NCI-H510A (cell line): ENCODE measurements at places on chromosomes 1 and 21.

GRCh38 chr1:21020151-21020550, 156.5 kb downstream of the EIF4G3 start:
- DNase-seq = no peak

DNA sequence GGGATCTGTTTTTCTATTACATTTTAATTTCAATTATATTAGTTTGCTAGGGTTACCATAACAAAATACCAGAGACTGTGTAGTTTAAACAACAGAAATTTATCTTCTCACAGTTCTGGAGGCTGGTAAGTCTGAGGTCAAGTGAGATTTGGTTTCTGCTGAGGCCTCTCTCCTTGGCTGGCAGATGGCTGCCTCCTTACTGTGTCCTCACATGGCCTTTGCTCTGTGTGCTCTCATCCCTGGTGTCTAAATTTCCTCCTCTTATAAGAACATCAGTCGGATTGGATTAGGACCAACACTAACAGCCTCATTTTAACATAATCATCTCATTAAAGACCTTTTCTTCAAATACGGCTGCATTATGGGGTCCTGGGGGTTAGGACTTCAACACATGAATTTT, 195.2 kb upstream of the CHODL start:
- no peak for DNase-seq

GRCh38 chr1:203343956-203344754, 6.8 kb downstream of the FMOD start:
- DNase-seq = no peak

- DNase-seq = no peak
Observed at GRCh38 chr1:193538680-193539079, 352.3 kb upstream of the B3GALT2 start.

DNA sequence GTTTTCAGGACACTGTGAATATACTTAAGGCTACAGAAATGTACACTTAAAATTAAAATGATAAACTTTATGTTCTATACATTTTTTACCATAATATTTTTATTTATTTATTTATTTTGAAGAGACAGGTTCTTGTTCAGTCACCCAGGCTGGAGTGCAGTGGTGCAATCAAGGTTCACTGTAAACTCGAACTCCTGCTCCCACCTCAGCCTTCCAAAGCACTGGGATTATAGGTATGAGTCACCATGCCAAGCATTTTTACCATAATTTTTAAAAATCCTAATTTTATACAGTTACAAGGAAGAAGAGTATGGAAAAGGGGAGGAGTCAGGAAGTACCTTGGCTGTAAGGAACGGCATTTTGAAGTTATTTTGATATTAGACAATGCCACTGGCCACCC, 23.6 kb upstream of the ANGPTL3 start:
- DNase-seq = no peak

GRCh38 chr1:21323091-21323490, 32.8 kb upstream of the ECE1 start:
- DNase-seq = no peak

DNA sequence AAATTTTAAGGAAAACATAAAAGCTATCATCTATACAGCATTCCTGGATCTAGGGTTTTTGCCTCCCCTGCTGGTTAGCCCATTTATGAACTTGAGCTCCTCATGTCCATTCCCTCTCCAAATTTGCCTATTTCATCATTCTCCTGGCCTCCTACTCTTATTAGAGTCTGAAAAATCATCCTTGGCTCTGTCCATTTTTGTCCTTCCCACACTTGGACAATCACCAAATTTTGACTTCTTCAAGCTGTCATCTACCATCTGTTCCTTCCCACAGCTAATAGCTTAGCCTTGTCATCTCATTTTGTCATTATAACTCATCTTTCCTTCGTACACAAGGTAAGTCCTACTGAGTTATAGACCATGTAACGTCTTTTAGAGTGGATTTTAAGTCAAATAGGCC, 2.2 kb upstream of the HENMT1 start:
- no peak for DNase-seq

GRCh38 chr1:24139841-24140425, 3.0 kb downstream of the IL22RA1 start:
- DNase-seq = no peak

- DNase-seq = no peak
Observed at GRCh38 chr1:27011058-27011764, 1.4 kb downstream of the TENT5B start.

- DNase-seq = no peak
Observed at GRCh38 chr1:7300893-7301663, 470.0 kb upstream of the VAMP3 start.

- no peak for DNase-seq
Observed at GRCh38 chr1:160519642-160520435, 3.2 kb downstream of the SLAMF6 start.

- no peak for DNase-seq
Observed at GRCh38 chr1:96481409-96481808, 240.2 kb upstream of the PTBP2 start.

DNA sequence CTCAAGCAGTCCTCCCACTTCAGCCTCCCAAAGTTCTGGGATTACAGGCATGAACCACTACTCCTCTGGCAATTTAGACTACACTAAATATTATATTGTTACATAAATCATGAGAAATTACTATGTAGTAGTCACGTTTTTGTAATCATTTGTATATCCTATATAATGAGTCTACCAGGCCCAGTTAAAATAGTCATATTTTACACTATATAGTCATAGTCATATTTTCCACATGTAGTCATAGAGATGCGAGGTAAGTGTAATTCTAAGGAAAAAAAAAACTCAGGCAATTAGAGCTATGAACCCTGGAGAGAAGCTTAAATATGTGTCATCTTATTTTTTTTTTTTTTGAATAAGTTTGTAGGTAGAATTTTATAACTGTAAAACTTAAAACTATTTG, 90.0 kb downstream of the FNBP1L start:
- DNase-seq = no peak

DNA sequence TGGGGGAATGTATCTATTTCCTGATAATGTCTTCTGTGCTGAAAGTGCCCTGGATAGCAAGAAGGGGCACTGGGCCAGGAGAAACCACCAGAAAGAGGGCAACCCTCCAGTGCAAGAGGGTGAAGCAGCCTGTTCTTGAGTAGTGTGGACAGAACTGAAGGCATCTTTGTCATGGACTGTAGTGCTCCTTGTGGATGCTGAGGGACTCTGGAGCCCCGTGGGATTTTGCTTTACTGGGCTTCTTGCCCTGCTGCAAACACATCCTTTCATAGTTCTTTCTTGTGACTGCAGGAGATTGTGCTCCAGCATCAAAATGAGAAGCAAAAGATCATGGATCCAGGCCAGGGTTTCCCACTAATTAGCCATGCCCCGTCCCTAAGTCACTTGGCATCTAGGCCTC, 300.6 kb downstream of the ZNF326 start:
- no peak for DNase-seq

DNA sequence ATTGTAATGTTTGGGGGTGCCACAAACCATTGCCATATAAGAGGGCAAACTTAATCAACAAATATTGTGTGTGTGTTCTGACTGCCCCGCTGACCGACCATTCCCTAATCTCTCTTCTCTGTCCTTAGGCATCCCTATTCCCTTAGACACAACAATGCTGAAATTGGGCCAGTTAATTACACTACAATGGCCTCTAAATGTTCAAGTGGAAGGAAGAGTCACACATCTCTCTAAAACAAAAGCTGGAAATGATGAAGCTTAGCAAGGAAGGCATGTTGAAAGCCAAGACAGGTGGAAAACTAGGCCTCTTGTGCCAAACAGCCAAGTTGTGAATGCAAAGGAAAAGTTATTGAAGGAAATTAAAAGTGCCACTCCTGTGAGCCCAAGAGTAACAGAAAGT, 30.2 kb downstream of the LTN1 start:
- DNase-seq = no peak

DNA sequence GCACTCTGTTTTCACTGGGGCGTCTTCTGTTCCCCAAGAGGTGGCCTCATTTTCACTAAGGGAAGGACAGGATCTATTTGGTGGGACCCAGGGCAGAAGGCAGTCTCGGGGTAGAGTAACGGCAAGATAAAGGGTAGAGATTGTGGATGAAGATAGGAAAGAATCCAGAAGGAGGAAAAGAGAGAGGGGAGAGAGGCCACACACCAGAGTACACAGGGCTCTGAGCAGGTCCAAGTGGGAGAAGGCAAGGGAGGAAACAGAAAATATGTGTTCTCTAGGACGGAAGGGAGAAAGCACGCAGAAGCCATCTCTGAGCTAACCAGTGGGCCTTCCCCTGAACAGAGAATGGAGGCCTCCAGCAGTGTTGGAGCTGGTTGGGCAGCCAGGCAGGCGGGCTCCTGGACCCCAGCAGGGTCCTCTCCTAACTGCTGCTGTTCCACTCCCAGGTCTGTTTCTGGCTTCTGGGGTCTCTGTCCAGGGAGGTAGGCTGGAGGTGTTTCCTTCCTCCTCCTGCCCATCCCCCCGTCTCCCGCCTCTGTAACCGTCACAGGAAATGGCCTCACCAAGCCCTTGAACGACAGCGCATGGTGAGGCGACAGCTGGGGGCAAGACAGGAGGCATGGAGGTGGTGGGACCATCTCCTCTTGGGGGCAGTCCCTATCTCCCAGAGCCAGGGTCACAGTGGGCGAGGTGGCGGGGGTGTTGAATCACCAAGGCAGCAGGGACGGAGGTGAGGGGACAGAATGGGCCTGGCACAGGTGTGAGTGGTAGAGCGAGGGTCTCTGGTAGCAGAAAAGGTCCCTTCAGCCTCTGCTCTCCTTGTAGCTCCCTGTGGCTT, 649 bp downstream of the PTPN7 start:
- DNase-seq = no peak

GRCh38 chr1:8910914-8911313, 32.4 kb upstream of the ENO1 start:
- DNase-seq = peak; percentile 80

DNA sequence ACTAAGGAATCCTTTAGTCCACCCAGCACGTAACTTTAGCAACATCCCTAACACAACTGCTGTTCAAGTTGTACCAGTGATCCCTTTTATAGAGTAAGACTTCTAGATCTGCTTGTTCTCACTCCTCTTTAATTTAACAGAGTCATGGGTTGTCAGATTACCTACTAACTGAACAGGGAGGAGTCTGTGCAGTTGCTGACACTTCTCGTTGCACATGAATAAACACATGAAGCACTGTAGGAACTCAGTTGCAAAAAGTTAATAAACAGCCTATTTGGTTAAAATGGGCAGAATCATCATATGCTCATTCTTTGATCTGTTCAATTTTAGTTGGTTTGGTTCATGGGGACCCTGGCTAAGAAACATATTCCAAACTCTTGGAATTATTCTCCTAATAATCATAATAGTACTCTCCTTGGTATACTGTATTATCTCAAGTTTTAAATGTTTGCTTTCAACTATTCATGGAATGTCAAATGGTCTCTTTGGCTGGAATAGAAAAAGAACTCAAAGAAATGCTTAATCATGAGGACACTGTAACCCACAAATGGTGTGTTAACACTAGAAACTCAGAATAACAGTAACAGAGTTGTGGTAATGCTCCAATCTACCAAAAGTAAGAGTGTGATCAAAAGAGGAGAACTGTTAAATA, 15.6 kb downstream of the PLPPR5 start:
- no peak for DNase-seq

DNA sequence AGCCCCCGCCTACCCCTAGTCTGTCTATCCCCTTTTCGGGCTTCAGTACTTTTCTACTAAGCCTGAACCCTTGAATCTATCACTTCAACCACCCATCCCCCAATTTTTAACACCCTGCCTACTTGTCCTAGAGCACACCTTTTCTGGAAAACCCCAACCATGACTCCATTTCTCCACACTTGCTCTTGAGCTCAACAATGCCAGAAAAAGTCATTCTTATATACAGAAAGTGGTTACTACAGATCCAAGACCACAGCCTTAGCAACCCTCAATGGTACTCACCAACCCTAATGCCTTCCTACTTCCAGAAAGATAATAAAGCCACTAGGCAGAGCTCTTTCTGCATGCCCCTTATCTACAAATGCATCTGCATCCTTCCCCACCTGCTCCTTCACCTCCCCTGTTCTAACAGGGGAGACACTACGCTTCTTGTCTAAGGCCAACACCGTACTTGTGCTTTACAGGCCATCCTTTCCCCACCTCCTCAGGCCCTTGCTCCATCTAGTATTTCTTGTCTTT, 41.2 kb downstream of the DMAP1 start:
- DNase-seq = no peak

DNA sequence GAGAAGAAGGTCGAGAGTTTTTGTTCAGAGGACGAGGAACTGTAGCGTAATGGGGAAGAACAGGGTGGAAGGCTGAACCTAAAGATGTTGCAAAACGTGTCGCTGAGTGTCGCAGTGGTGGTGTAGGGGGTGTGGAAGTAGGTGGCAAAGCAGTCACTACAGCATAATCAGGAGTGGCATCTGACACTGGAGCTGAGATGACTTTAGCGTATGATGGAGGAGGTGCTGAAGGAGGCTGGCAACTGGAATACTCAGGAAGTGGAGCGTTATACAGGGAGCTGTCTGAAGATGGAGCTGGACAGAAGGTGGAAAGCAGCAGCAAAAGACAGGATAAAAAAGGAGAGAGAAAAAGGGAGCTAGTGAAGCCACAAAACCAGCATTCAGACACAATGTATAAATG, 89.9 kb upstream of the LBR start:
- DNase-seq = no peak

DNA sequence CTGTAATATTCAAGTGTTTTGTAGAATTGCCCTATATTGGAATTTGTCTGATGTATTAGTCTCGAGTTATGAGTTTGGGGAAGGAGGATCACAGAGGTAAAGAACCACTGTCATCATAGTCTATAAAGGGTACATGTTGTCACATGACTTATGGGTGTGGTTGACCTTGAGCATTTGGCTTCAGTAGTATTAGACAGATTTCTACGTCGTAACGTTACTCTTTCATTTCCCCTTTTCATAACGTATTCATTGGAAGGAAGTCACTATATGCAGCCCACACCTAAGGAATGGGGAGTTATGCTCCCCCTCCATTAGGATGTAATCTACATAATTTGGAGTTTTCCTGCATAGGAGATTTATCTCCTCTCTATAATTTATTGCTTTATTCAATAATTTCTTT, 110.1 kb upstream of the VAV3 start:
- DNase-seq = no peak

DNA sequence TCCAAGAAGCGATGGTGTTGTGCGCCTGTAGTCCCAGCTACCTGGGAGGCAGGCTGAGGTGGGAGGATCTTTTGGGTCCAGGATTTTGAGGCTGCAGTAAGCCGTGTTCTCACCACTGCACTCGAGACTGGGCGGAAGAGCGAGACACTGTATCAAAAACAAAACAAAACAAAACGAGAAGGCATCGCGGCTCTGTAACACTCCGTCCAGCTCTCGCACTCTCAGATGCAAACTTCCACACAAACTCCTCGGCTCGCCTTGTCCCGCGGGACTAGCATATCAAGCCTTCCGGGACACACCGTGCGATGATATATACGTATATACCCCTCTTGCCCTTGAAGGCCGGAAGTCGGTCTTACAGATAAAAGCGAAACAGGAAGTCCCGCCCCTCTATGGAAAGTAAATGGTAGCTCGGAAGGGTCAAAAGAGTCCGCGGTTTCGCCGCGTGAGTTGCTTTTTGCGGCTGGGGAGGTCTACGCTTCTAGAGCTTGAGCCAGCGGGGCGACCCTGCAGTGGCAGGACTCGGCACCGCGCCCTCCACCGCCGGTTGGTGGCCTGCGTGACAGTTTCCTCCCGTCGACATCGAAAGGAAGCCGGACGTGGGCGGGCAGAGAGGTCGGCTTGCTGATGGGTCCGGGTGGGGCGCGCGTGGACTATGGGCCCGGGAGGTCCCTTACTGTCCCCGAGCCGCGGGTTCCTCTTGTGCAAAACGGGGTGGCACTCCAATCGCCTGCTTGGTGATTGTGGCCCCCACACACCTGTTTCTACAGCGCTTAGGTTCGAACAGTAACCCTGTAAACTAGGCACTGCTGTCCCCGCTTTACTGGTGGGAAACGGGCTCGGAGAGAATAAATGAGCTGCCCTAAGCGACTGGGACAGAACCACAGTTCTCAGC, at the start of gene COA6:
COA6 (plus strand) TSS at position 393 of the 895 bp plus-strand sequence; CDS start at position 404, 11 bp downstream.
- peak; percentile 94 for DNase-seq
